ELR (cell line): ENCODE measurements at places on chromosomes 12 and 14.

DNA sequence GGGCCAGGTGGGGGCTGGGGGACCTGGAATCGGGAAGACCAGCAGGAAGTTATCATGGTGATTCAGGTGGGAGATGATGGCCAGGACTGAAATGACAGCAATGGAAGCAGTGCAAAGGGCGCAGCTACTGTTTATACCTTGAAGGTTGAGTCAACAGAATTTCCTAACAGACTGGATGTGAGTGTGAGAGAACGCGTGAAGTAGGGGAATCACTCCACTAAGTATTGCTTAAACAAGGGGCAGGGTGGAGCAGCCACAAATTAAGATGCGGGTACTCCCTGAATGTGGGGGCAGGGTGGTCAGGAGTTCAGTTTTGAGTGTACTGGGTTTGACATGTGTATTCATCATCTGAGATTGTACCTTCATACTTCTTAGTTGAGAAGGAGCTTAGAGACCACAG lies 45.1 kb downstream of the MYF5 start:
- peak; percentile 31 for DNase-seq

DNA sequence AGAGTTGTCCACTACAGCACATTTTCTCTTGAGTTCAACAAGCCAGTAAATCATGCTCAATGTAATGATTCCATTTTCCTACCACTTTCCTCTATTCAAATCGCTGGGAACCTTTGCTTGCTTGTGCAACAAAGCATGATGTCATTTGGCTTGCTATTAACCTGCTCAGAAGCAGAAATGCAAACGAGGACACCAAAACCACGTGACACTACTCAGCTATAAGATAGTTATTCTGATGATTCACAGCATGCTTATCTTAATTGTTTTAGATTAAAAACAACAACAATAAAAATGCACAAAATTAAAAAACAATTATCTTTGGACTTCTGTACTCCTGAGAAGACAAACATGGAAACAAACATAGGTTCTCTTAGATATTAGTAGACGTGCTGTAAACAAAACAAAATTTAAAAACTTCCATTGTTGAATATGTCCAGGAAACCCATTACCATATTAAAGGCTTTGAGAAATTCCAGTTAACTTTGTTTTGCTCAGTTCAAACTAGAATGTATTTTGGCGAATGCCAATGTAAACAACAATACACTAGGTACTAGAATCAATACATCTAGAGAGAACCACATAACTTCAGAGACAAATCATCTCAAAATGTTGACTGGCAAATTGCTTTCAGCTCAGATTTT lies 77.5 kb upstream of the KRAS start:
- peak; percentile 4 for DNase-seq

- no peak for DNase-seq
Observed at GRCh38 chr12:48767047-48767446, 21.8 kb downstream of the ADCY6 start.

DNA sequence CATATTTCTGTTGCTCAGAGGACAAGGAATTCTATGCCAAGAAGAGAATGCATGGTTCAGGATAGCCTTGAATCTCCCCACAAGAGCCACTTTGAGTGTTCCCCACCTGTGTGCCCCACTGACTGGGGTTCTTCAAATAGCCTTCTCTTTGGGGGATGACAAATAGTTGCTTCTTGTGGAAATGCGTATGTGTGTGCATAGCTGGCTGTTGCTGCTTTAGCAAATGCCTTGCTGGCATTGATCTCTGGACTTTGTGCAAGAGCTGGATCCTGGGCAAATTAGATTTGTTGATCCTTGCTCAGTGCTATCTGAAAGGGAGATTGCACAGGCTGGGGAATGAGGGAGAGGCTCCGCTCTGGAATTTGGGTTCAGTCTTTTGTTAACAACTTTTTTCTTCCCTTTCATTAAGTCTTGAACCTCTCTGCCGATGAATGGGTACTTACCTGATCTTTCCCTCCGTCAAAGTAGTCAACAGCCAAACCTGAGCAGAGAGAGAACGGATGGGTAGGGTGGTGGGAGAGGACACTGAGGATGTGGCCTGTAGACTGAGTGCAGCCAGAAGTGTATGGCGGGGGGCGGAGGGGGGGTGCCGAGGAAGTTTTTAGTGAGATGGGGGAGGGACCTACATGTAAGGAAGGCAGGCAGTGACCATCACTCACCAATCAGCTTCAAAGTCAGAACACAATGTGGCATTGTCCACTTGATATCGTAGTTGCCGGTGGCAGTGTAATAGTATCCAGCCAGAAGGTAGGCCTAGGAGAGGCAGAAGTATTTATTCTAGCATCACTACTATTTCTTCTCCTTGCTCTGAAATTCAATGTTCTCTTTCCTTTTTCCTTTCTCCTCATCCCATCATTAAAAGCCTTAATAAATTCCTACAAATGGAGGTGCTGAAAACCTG lies 10.7 kb downstream of the EMG1 start:
- no peak for DNase-seq

- peak; percentile 60 for DNase-seq
Observed at GRCh38 chr12:105292705-105293104, 37.8 kb upstream of the C12orf75 start.

DNA sequence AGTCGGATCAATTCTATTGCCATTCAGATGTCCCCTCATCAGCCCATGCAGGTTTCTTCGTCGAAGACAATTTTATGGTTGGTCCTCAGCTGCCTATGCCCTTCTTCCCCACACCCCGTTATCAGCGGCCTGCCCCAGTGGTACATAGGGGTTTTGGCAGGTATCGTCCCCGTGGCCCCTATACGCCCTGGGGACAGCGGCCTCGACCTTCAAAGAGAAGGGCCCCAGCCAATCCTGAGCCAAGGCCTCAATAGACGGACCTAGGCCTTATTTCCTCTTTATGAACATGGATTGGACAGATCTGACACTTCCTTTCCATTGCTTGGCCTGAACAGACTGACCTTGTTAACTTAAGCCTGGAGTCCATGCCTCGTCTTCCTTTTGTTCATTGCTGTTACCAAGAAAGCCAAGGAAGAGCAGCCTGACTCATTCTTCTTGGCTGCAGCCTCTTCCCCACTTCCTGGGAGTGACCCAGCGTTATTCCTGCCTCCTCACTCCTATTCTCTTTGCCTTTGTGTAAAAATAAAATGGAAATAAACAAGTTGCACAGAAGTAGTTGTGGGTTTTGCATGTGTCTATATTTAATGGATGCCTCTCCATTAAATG lies 156.5 kb upstream of the AMIGO2 start:
- DNase-seq = peak; percentile 90

DNA sequence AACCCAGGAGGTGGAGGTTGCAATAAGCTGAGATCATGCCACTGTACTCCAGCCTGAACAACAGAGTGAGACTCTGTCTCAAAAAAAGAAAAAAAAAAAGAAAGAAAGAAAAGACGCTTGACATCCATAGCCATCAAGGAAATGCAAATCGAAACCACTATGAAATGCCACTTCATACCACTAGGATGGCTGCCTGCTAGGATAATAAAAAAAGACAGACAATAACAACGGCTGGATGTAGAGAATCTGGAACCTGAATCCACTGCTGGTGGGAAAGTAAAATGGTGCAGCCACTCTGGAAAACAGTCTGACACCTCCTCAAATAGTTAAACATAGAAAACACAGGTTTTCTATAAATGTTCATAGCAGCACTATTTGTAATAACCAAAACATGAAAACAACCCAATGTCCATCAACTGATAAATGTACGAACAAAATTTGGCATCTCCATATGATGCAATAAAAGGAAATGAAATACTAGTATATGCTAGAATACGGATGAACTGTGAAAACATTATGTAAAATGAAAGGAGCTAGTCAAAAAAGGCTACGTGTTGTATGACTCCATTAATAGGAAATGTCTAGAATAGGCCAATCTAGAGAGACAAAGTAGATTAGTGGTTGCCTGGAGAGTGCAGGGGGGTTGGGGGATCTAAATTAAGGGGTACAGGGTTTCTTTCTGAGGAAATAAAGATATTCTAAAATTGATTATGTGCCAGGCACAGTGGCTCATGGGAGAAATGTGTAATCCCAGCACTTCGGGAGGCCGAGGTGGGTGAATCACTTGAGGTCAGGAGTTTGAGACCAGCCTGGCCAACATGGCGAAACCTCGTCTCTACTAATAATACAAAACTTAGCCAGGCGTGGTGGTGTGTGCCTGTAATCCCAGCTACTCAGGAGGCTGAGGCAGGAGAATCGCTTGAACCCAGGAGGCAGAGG lies 9.7 kb downstream of the WSB2 start:
- DNase-seq = peak; percentile 47

GRCh38 chr12:3172124-3173007 lies 95.2 kb downstream of the TSPAN9 start:
- no peak for DNase-seq

DNA sequence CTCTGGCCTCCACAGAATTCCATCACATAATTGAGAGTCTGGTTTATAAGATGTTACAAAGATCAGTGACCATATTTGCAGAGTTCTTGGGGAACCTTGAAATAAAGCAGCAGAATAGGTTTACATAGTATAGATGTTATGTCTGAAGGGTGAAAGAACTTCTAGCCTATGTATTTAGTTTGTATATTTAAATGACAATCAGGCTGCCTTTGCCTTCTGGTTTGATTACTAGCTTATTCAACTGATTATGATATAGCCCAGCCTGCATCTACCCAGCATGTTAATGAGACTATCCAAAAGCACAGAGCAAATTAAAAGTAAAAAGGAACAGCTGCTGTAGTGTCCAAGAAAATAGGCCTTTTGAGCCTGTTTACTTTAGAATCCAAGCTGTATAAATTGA lies 85.3 kb downstream of the APAF1 start:
- DNase-seq = no peak
